ENCODE measurements at places on chromosomes 5 and 9.

GRCh38 chr5:138792195-138792790, 39.1 kb downstream of the CTNNA1 start:
- no peak for DNase-seq

DNA sequence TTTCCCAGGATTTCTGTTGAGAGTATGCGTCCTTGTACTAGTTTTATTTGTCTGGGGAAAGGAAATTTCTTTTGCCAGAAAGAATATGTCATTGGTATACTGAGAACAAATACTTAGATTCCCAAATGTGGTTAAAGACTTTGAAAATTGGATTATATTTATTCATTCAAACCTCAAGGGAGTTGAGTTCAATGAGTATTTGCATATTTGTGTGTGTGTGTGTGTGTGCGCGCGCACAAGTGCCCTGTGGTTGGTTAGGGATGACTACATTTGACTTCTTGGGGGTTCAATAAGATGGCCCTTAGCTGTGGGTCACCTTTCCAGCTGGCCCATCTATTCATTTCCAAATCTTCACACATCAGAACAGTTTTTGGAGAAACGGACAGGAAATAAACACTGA, 4.9 kb downstream of the RXFP3 start:
- DNase-seq = no peak

- no peak for DNase-seq
Observed at GRCh38 chr5:82349652-82350051, 71.5 kb upstream of the RPS23 start.

- DNase-seq = no peak
Observed at GRCh38 chr9:92709954-92710353, 40.0 kb upstream of the IPPK start.

DNA sequence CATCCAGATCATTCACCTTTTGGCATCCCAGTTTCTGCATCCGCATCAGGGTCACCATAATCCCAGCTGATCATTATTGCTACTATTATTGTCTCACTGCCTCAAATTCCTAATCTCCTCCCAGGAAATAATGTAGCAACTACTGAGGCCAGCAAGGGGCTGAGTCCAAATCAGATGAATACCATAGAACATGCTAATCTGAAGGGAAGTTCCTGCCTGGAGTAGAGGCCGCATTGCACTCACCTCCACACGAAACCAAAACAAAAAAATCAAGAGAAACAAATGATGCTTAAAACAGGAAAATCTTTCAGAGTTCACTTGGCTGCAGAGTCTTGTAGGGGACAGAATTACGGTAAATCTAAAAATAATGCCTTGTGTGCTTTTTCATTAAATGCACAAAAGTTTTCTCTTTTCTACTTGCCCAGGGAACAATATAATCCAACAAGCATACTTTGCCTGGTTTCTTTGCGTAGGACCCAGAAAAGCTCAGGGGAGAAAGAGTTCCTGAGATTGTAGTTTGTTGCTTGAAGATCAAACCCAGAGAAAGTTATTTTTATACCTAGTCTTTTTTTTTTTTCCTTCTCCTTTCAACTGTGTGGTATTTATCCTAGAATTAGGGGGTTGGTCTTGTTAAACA, 87.7 kb upstream of the KLF4 start:
- DNase-seq = no peak

- no peak for DNase-seq
Observed at GRCh38 chr5:150021491-150022157, 21.1 kb downstream of the HMGXB3 start.

DNA sequence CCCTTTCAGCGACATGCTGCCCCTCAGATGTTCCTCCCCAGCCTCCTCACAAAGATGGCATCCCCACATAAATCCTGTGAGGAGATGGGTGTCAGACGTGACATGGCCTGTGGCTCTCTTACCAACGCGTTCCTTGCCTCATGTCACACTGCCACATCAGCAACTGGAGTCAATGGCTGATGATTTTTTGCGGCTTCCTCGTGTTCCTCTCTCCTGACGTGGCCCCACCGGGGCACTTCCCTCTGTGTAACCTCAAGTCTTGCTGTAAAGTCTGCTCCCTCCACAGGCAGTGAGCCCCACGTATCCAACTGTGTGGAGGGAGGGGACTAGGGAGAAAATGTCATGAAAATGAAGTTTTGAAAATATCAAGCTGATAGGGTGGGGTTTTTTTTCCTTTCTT, 53.2 kb upstream of the SHISAL2B start:
- no peak for DNase-seq

GRCh38 chr9:108182950-108183381, 672.8 kb downstream of the ACTL7B start:
- DNase-seq = no peak

DNA sequence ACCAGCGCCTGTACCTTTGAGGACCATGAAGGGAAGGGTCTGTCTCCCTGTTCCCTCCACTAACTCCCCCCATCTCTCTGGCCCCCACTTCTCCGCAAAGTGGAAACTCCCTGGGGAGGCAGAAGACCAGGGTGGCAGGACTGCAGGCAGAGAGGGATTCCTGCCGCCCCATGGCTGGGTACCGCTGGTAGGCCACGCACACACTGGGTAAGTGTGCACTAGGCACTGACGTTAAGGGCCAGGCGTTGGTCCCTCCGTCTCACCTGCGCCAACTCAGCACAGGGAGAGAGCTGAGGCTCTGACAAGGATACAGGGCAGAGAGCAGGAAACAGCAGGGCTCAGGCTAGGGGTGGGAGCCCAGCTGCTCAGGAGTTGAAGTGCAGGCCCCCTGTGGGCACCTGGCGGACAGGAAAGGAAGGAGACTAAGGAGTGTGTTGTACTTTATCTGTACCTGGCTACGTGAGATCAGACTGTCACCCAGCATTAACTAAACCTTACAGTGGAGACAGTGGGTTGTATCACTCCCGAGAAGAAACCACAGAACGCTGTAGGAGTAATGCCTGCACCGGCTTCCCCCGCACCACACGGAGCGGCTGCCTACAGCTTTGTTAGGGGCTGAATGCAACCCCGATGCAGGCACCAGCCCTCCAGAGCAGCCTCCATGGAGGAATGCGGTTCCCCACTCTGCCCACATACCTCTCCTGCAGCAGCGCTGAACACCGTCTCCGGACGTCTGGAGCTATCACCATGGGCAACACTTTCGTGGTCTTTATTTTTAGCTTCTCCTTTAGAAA, 34.2 kb upstream of the CLPTM1L start:
- DNase-seq = no peak
